Activated naive CD8-positive, alpha-beta T cell treated with anti-CD3 and anti-CD28 coated beads, Interleukin-2, amount 10 ng/mL, durations not matched to agents 7 days and 5 days (primary cell): ENCODE measurements at places on chromosomes 7 and 10. TPM values are rescaled to one million over a fixed set of nuclear protein-coding genes. Genes with fewer than 3 reads are reported as not detected.

DNA sequence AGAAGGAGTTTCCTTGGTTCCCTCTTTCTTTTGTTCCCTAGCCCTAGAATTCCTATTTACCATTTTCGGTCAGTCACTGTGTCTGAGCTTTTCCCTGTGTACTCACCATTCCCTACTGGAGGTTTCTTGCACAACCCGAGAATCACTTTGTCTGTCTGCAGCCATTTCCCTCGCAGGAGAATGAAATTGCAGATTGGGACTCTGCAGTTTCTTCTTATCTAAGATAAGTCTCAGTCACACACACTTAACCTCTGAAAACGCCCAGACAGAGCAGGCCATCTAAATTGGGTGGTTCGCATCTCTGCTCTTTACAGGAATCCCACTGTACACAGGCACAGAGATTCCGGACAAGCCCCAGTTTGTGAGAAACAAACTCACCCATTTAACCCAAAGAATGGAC is 58.6 kb upstream of the CNTNAP2 start:
- DNase-seq, result no peak

DNA sequence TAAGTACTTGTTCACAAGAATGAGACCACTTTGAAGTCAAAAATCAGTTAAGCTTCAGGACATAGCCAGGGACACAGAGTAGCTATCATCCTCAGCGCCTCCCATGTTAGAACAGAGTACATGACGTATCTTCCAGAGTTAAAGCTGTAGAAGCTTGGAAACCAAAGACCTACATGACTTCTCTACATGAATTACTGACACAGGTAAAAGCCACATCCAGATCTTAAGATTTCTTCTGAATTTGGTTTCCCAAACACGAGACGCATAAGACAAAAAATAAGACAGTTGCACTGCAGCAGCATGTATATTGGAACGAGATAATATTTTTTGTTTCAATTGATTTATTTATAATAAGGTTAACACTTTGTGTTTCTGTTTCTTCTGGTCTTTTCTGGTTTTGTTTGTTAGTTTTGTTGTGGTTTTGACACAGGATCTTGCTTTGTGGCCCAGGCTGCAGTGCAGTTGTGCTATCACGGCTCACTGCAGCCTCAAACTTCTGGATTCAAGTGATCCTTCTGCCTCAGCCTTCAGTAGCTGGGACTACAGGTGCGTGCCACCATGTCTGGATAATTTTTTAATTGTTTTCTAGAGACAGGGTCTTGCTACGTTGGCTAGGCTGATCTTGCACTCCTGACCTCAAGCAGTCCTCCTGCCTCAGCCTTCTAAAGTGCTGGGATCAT is 10.2 kb upstream of the EPC1 start:
- DNase-seq, result peak; percentile 48

- DNase-seq, result no peak
These were observed 37.4 kb downstream of the PRKAG2 start for GRCh38 chr7:151839451-151839921.

DNA sequence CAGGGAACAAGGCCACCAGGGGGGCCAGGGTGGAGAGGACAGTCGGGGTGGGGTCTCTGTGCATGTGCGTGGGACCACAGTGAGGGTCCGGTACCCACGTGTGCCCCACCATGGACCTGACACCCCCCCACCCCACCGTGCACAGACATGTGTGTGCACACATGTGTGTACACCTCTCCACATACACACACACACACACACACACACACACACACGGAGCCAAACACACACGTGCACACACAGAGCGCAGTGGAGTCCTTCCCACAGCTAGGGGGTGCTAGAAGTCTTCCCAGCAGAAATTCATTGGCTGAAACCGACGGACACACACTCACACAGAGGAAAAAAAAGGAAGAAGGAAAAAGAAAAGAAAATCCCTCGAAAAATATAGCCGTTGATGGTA is 42.8 kb upstream of the GNA12 start:
- peak; percentile 53 for DNase-seq

DNA sequence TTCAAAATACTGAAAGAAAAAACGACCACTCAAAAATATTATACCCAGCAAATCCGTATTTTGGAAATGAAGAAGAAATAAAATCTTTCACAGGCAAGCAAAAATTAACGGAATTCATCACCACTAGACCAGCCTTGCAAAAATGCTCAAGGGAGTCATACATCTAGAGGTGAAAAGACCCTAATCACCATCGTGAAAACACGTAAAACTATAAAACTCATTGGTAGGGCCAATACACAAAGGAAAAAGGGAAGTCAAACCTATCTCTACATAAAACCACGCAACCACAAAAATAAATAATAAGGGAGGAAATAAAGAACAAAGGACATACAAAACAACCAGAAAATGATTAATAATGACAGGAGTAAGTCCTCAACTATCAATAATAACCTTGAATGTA is 6.6 kb upstream of the AKR1B1 start:
- DNase-seq, result no peak

- no peak for DNase-seq
These were observed 164.7 kb downstream of the SEMA3D start for GRCh38 chr7:85022064-85022697.

- peak; percentile 34 for DNase-seq
These were observed 666 bp downstream of the SMKR1 start for GRCh38 chr7:129502708-129503685.

DNA sequence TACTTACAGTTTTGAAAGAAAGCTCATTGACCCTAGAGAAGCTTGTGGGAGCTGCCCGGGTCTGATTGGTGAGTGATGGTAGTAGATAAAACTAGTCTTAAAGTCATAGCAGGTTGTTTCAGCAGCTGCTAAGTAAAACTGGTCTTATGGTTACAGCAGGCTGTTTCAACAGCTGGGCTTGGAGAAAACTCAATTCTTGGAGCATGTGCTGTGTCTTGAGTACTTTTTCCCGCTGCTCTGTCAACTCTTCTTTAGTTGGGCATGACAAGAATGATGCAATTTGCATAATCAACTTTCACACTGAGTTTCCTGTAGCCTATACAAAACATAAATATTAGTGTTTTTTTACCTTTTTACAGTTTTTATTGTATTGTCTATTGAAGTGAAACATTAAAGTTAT is 707.9 kb downstream of the AUTS2 start:
- no peak for DNase-seq

DNA sequence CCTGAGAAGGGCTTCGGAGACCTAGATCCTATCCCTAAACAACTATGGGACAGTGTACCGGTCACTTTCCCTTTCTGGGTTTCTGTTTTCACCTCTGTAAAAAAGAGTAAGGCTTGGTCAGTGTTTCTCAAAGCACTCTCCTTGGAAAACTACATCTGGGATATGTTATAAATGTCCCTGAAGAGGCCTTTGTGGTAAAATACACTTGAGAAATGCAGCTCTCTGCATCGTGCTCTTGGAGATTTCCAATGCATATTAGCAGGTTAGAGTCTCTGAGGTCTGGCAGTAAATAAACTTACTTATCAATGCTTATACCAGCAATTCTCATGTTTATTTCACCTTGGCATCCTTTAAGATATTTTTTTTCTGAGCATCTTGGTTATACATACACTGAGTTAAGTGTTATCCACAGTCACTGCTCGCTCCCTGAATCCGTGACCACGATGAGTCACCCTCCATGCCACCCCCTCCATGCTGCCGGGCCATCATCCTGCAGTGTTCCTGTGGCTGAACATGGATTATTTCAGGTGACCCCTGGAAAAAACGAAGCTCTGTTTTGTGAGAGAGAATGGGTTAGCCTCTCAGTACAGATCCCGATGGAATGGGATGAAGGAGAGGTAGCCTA is 3.3 kb upstream of the TBXAS1 start:
- DNase-seq, result no peak

DNA sequence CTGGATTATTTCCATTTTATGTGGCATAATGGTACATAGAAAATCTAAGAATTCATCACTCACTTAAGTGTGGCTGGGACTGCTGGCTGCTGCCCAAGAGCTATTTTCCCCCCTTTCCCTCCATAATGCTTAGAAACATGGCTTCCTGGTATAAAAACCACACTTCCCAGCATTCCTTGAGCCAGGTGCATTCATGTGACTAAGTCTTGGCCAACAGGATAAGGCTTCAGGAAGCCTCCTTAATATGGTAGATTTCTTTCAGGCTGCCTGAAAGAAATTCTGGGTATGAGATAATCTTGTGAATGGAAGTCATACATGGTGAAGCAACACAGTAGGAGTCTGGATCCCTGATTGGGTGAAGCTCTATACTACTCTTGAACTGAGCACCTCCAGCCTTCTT is 178.0 kb downstream of the JAZF1 start:
- DNase-seq, result no peak

- DNase-seq, result no peak
These were observed 89.1 kb upstream of the LRGUK start for GRCh38 chr7:134037991-134038390.

GRCh38 chr10:60130130-60130579 is 223.8 kb upstream of the CCDC6 start:
- no peak for DNase-seq

DNA sequence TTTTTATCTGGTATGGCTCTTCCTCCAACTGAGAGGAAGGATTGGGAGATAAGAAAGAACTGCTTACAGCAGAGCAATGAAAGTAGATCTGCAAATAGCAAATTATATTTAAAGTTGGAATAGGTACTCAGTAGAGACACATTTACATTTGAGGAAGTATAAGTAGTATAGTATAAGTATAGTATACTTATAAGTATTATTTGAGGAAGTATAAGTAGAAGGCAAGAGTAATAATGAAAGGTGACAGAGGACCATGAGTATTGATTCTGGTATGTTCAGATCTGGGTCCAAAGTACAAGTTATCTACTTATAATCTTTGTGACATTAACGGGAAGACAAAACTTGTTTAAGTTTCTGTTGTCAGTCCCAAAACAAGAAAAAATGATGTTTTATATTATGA is 527.6 kb upstream of the SORCS1 start:
- DNase-seq, result no peak

AGR2 gene
- total RNA-seq, result not detected

FAM20C gene
- total RNA-seq, result 2.6 TPM

SGMS1 gene
- 21.0 TPM for total RNA-seq

AKR1C3 gene
- total RNA-seq, result 2.0 TPM

GNAT3 gene
- not detected for total RNA-seq

CPN1 gene
- total RNA-seq, result not detected

CARD11 gene
- total RNA-seq, result 140 TPM

CALU gene
- total RNA-seq, result 30.2 TPM
